SJCRH30 (cell line): ENCODE measurements at places on chromosomes 12 and 14.

DNA sequence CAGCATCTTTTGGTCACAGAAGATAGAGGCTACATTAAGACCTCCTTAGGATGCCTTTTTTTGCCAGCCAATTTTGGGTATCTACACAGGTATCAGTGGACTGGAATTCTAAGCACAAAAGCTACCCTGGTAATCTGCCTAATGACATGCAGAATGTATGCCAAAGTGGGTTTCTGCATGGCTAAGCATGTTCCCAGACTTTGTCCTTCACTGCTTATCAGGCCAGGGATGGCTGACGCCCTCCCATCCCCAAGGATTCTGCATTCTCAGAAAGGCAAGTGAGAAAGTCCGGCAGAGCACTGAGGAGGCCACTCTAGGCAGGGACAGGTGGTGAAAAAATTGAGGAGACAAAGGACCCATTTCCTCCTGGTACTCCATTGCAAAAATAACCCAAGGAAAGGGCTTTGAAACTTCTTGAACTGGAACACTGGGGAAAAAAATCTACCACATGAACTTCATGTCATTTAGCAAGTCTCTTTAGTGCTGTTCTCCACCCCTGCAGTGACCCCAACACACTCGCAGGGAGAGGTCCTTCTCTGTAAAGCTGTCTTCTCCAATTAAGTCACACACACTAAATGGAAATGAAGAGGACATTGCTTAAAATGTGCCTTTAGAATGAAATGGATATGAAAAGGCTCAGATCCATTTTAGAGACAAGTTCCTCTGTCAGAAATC lies 91.7 kb upstream of the MAX start:
- DNase-seq: no peak

DNA sequence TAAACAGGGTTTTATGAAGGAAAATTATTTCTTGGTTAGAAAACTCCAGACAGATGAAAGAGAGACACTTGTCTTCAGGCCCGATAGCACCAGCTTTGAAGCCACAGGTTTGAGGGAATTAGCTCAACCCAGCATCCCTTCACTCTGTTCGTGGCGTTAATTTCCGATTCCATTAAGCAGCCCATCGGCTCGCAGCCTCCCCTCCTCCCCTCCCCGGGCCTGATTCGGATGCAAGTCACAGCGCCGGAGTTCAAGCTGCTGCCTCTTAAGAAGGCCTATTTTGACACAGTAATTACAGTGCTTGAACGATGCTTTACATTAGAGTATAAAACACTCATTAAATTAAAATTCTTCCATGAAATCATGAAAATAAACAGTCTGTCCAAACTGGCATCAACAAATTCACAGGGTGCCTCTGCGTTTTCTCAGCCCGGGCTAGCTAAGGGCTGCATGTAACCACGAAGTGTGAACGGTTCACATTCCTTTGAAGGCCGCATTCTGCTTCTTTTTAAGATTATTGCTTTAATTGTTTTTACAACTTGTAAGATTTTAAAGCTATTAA lies 145.8 kb downstream of the DICER1 start:
- DNase-seq: peak; percentile 13

GRCh38 chr14:75875958-75876357 lies 105.8 kb downstream of the TGFB3 start:
- DNase-seq: no peak

- DNase-seq: no peak
Observed at GRCh38 chr12:120698665-120699064, 11.6 kb upstream of the UNC119B start.
